GM18507 (cell line): ENCODE measurements at places on chromosomes 6 and 20.

GRCh38 chr6:125655511-125655910 is 93.9 kb upstream of the HEY2 start:
- no peak for DNase-seq

- no peak for DNase-seq
These were observed 14.4 kb downstream of the TNFAIP3 start for GRCh38 chr6:137881522-137881886.

GRCh38 chr6:4274382-4275082 is 139.2 kb upstream of the ECI2 start:
- DNase-seq: no peak

- DNase-seq: no peak
These were observed 766.4 kb upstream of the DEFB115 start for GRCh38 chr20:30491016-30491415.

GRCh38 chr20:52963131-52963530 is 9.0 kb upstream of the TSHZ2 start:
- no peak for DNase-seq

DNA sequence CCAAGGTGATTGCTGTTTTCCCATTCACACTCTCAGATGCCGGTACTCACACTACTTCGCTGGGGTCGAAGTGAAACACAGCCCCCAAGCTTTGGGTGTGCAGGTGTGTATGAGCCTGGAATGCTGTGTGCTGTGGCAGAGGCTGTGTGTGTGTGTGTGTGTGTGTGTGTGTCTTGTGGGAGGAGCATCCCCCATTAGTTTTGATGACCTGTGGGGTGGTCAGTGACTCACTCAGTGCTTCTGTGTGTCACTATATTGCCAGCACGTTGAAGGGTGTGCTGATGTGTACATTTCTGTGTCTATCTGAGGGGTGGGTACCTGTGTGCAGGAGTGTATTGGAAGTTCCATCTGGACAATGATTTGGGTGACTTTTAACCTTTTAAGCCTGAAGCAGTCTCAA is 5.0 kb upstream of the SLC12A5 start:
- no peak for DNase-seq

DNA sequence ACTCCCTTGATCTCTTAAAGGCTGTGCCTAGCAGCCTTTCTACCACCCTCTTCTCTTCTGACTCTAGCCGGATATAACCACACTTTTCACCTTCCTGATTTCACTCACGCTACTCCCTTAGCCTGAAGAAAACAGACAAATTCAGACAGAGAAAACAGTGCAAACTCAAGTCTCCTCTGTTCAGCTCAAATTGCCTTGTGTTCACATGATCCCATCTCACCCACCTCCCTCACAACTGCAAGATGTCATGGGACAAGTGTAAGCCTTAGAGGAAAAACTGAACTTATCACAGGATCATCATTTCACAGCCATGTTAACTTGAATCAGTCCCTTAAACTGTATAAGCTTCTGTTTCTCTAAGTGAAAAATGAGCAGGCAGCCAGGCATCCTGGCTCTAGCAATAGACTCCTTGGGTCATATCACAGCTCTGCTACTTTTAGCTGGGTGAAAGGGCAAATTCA is 66.5 kb upstream of the TENT5A start:
- no peak for DNase-seq

DNA sequence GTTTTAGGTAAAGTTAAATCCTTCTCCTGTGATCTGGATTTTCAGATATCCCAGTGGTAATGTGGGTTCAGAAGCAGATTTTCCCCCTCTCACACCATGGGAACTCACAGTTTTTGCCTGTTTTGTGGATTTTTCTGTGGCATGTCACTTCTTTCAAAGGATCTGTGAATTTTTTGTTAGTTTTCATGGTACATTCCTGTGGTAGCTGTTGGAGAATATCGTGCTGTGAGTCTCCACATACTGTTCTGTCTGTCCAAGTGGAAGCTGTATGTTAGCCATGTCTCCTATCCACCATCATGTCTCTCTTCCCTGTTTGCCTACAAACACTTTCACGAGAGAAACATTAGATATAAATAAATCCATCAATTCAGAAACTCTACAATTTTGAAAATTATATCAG is 378.7 kb upstream of the ADGRB3 start:
- no peak for DNase-seq

DNA sequence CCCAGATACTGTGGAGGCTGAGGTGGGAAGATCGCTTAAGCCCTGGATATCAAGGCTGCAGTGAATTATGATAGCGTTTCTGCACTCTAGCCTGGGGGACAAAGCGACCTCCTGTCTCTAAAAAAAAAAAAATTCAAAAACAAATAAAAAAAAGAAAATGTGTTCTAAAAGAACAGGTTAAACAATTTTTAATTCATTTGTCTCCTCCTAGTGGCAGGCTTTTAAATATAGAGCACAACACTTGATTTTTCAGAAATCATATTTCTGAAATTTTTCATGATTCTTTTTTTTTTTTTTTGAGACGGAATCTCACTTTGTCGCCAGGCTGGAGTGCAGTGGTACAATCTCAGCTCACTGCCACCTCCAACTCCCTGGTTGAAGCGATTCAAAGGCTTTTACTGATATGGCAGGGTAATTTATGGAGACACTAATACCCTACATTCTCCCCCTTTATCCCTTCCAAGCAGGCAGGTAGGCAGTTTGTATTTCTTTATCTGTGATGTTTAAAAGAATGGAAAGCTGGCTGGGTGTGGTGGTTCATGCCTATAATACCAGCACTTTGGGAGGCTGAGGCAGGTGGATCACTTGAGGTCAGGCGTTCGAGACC is 8.7 kb upstream of the GTF3C6 start:
- DNase-seq: no peak

GRCh38 chr20:15563836-15564235 is 1009.4 kb downstream of the KIF16B start:
- DNase-seq: no peak

DNA sequence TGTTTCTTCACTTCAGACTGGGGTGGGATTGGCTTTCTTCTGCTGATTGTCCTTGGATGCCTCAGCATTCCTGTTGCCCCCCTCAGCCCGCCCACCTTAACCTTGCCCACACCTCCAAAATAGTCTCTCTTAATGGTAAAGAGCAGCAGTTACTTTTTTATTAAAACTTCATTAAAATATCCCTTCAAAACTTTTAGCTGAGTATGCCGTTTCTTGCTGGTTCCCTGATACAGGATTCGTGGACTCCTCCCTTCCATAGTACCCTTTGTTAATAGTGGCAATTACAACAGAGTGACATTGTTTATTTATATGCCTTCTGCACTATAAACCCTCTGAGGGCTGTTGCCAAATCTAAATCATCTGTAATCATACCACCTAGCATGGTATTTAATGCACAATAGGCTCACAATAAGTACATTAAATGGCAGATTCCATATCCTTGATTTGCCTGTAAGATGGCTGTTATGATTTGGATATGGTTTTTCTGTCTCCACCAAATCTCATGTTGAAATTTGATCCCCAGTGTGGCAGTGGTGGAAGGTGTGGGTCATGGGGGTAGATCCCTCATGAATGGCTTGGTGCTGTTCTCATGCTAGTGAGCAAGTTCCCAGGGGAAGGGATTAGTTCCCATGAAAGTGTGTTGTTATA is 3.5 kb upstream of the MOCS1 start:
- no peak for DNase-seq

DNA sequence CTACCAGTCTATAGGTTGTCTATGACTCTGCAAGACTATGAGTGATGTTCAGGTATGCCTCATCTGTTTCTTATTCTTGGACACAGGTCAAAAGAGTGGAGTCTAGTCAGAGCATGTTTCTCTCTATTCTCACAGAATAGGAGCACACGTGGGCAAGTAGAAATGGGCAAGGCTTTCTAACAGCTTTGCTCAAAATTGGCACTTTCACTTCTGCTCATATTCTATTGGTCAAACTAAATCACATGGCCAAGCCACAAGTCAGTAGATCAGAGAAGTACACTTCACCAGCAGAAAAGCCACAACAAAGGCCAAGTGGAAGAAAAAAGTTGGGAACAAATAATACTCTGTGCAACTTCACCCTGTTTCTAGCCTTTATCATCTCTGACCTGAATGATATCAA is 354.5 kb upstream of the SYNCRIP start:
- no peak for DNase-seq

- DNase-seq: no peak
These were observed 78.7 kb downstream of the GMDS start for GRCh38 chr6:2166717-2167116.
